ENCODE measurements at places on chromosomes 6 and 20.

GRCh38 chr6:52647199-52647598, 23.7 kb upstream of the TMEM14A start:
- no peak for DNase-seq

- no peak for DNase-seq
Measured at GRCh38 chr20:14445310-14445709, 107.9 kb upstream of the FLRT3 start.

DNA sequence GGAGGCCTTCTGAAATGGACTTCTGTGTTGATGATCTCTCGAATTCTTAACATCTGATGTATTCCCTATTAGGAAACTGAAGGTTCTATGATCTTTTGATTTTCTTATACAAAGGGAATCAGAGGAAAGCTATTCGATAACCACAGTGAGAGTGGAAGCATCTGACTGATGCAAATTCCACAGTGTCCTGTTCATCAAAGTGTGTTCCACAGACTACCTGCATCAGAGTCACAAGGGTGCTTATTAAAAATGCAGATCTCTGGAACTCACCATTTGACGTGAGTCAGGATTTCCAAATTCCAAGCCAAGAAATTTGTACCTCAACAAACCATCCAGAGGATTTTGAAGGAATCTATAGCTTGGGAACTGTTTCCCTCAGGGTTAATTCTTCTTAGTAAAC, 4.4 kb upstream of the MEP1A start:
- DNase-seq, result no peak

DNA sequence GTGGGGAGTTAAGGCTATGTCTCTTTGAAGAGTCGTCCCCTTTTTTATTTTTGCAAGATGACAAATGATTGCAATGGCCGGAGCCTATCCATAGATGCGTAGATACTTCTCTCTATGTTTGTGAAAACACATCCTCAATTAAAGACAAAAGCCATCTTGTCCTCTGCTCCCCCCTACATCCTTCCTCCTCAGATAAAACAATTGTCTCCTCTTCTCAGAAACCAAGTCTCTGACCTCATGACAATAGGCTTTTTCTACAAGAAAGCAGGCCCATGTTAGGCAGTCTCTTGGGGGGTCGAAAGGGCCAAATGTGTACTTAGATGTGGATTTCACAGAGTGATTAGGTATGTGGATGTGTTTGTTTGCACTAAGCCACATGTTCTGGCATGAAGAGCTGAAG, 51.1 kb upstream of the SSTR4 start:
- DNase-seq, result no peak

GRCh38 chr20:36352843-36353553, 46.9 kb downstream of the DLGAP4 start:
- DNase-seq, result no peak

DNA sequence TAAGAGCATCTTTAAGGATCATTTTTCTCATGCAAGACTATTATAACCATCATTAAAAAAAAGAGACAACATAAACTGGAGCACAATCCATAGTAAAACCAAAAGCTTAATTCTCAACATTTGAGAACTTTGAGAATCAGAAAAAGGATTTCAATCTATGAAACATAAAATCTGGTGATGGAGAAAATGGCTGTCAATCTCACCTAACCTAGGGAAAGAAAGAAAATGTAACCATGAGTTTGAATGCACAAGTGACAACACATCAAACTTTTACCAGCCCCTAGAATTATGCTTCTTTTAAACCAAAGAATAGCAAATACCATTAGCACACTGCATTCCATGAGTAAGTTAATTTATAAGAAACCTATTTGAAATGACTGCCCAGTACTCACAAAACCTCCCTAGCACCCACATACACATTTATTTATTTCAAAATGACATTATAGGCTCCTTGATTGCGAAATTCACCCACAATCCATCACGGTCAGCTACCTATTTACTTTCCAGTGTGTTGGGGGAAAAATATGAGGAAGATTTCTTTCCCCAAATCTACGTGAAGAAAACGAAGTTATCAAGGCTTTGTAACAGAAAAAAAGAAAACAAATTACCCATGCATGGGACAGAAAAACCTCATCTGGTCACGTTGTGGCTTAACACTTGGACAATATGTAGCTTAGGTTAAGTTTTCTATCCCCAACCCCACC, 828 bp downstream of the ASCC3 start:
- DNase-seq, result no peak

DNA sequence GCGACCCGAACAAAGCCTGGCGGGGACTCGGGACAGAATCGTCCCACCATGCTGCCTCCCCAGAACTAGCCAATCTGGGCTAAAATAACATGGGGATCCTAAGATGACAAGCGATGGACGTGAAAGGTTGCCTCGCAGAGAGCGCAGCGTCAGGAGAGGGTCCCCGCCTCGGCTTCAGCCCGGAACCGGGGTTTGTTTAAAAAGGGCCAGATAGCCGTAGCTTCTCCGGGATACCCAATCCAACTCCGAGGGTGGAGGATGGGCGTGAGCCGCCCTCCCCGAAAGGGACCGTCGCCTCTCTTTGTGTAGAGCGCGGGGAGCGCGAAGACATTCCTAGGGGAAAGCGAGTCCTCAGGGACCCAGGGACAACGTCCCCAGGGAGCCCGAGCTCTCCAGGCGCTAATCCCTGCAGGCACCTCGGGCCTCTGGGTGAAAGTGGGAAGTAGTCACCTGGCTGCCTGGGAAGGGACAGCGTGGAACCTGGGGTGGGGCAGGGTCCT, 643 bp downstream of the CD24 start:
- no peak for DNase-seq

DNA sequence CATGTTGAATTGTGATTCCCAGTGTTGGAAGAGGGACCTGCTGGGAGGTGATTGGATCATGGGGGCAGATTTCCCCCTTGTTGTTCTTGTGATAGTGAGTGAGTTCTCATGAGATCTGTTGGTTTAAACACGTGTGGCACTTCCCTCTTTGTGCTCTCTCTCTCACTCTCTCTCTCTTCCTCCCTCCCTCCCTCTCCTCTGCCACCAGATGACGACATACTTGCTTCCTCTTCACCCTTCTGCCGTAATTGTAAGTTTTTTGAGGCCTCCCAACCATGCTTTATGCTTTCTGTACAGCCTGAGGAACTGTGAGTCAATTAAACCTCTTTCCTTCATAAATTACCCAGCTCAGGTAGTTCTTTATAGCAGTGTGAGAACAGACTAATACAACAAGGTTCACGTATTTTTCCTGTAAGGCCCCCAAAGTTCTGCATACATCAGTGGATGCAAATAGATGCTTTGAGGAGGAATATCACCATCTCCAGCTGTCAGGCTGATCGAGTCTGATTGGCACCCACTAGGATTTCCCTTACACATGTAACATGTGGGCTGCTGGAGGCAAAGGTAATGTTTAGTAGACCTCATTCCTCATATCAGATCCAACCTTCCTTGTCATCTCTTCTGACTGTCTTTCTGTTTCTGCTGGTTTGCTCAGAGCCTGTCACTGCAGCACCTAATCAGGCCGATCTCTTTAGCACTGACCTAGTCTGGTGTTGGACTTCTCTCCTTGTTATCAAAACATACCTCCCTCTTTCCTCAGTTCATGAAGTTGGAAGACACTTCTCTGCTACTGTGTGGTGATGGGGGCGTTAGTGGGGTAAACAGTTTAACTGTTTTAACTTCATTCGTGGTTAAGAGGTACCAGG, 54.3 kb upstream of the BACH2 start:
- DNase-seq, result no peak
